ENCODE measurements at places on chromosomes 4 and X.

DNA sequence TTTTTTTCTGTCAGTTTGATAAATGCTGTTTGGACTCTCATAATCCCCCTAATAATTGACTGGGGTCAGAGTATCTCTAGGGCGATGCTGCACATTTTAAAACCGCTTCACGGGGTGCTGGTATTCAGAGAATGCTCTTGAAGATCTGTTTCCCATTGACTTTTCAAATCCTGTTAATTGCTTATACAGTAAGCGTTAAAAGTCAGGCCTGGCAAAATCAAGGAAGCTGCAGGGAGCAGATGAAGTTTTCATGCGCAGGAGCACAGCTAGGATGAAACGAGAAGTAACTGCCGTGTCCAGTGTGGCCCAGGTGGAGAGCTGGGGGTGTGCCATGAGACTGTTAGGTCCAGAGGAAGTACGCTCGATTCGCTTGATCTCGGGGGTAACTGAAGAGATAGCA, 312.9 kb downstream of the TRIML1 start:
- DNase-seq, result no peak

- no peak for DNase-seq
These were observed 74.6 kb downstream of the NAF1 start for GRCh38 chr4:163092093-163092492.

DNA sequence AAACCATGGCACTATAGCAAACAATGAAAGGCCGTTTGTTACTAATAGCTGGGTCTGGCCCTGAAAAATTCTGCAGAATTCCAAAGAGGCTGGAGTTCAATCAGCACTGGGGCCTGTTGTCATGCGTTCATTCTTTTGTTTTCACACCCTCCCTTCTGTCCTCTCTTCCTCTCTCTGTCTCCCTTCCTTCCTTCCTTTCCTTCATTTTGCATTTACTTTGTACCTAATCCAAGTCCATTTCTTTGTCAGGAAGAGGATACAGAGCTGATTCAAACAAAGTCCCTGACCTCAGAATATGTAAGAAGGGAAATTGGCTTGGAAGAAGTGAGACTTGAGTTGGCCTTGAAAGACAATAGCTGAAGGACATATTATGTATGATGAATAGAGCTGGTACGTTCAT, 119.6 kb upstream of the LDB2 start:
- no peak for DNase-seq

DNA sequence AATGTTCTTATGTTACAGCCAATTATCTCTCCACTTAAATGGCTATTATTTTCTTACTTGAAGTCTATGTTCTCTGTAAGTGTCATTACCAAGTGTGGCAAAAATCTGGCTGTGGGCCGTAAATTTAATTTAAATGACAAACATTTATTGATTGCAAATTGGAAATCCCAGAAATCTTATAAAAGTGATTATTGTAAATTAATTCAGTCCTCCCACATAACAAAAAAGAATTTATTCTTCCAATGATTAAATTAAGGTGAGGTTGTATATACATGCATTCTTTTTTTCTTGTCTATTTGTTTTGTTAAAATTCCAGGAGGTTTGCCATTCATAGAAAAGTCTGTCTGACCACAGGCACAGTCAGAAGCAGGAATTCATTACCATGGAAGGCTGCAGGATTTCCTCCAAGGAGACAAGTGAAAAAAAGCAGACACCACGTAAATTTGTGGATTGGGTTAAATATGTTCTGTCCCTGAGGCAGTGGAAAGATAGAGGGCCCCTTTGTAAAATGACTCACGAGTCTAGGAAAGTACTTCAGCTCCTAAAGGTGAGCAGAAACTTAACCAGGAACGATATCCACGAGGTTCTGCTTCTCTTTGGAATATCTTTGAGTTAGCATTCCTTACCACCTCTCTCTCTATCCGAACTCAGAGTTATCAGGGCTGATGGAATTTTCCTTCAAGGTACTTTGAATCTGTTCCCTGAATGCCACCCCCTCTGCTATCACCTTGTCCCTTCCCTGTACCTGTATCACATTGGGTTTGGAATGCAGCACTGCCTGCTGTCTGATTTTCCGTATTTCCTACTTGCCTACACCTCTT, 10.7 kb downstream of the PPARGC1A start:
- DNase-seq, result no peak

GRCh38 chrX:44314259-44314734, 29.2 kb downstream of the EFHC2 start:
- DNase-seq, result no peak

GRCh38 chr4:476501-476900, 22.5 kb downstream of the ZNF721 start:
- DNase-seq, result no peak

GRCh38 chrX:97616883-97617530, 733.3 kb downstream of the RPA4 start:
- DNase-seq, result no peak

- DNase-seq, result no peak
These were observed 14.7 kb upstream of the CT55 start for GRCh38 chrX:135185795-135186443.

GRCh38 chr4:100828986-100829685, 311.3 kb upstream of the EMCN start:
- no peak for DNase-seq

GRCh38 chrX:152817078-152817764, 13.3 kb downstream of the CETN2 start:
- no peak for DNase-seq

DNA sequence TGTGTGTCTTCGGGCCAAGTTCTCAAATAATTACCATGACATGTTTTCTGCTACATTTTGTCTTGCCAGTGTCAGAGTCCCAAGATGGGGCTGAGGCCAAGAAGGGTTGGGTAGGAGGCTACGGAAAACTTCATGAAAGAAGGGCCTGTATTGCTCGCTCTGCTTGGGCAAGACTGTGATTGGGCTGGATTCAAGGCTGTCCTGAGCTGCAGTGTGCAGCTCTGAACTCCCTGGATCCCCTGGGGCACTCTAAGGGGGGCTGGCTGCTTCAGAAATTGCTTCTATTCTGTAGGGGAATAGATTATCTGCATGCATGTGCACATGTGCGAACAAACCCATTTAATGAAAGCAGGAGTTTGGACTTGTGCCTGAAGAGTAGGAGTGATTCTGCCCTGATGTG, 13.6 kb downstream of the TSPAN6 start:
- no peak for DNase-seq

DNA sequence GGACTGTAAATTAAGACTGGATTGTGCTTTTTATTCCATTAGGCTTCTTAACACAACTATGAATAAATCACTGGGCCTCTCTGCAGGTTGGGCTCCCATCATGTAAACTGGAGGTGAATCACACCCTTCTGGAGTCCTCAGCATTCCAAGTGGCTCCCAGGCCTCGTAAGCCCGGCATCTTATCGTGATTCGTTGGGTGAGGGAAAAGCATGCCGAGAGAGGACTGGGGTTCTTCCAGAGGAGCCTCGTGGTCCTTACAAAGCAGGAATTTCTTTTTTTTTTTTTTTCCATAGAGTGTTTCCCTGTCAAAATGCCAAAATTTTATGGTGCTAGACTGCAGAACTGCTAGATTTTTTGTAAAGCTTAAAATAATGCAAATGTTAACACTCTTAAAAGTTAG, 20.0 kb downstream of the CLDN22 start:
- no peak for DNase-seq

DNA sequence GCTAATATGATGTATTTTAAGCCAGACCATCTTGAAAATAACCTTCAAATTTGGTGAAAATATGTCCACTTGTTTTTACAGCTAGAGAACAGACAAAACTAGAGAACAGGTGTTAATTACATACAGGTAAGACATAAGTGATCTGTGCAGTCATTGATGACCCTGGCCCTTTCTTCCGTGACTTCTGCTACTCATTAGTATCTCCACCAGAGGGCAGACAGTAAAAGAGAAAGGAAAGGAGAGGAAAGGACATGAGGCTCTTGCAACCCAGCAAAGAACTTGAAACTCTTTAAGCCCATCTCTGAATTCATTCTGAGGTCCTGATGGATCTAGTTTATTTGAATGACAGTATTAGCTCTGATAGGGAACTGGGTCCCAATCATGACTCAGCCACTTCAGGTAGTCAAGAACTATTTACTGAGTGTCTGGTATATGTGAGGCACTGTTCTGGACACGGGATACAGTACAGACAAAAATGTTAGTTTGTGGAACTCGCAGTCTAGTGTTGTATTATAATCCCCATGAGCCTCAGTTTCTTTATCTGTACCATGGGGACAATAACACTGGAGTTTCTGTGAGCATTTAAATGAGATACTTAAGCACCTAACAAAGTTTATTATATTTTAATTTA, 121.0 kb upstream of the TEX13D start:
- DNase-seq, result no peak

DNA sequence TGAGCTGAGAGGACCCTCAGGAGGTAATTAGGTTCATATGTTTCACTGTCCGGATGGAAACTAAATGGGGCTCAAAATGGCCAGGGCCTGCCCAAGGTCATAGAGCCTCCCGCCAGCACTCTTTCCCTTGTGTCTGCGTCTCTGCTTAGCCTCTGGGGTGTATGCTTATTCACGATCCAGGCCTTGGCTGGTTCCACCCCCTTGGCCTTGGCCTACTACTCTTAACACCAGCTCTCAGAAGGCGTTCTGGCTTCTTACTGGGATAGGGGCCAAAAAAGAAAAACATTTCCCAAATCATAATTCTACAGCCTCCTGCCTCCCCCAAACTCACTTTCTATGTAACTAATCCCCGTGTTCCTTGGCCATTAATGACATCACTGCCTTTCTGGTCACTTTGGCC, 68.8 kb downstream of the RTL5 start:
- DNase-seq, result no peak

DNA sequence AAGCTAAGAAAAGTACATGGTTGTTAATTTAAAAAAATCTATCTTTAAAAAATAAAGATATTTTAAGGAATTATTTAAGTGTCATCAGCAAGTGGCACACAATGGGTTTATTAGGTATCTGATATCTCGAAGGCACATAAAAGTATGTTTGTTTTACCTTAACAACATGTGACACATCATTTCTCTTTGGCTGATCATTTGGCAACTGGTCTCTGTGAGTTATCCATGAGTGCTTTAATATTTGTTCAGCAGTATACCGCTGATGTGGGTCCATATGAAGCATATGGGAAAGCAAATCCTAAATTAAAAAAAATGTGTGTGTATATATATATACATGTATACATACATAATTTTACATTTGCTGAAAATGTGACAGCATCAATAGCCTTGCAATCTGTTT, 123.2 kb downstream of the RPS6KA6 start:
- DNase-seq, result no peak

DNA sequence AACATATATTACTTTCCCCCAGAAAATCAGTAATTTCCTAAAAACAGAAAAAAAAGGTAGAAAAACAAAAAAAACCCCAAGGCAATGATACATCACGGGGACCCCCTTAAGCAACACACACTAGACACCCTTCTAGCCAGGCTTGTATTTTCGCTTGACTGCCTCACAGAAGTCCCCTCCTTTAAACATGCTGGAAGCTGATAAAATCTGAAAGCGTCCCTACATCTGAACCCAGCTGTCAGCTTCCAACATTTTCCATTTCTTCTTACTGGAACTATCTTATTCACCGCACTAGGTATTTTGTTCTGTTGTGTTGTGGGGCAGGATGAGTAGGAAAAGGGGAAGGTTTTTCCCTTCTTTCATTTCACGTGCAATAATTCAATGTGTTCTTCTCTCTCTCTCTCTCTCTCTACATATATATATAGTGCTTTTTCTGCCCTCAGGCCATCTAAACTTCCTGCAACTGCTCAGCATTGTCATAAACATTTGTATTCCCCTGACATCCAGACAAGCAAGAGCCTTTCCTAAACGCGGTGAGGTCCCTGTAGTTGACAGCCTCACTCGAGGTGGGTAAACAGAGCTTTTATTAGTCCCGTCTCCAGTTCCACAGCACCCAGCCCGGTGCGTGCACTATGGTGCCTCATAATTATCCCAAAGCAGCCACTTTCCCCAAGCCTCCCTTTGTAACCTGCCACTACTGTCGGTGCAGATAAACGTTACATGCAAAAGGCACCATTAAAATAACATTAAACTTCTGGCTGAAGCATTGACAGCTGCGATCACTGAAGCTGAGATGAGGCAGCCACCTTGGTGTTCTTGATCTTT, 82.5 kb downstream of the GATB start:
- DNase-seq, result no peak

DNA sequence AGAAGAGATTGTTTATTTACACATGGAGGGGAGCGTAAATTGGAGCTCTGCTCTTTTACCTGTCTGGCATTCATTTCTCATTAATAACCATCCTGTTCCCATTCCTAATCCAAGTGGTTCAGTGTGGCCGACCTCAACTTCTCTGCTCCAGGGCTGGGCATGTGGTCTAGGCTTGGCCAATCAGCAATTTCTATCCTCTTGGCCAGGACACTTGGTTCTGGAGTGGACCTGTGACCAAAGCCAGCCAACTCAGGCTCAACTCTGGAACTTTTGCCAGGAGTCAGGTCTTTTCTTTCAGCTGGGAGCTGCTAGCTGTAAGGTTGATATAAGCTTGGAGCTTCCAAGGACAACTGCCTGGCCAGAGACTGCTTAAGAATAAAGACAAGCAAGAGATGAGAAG, 15.6 kb upstream of the RASL11B start:
- DNase-seq, result no peak

DNA sequence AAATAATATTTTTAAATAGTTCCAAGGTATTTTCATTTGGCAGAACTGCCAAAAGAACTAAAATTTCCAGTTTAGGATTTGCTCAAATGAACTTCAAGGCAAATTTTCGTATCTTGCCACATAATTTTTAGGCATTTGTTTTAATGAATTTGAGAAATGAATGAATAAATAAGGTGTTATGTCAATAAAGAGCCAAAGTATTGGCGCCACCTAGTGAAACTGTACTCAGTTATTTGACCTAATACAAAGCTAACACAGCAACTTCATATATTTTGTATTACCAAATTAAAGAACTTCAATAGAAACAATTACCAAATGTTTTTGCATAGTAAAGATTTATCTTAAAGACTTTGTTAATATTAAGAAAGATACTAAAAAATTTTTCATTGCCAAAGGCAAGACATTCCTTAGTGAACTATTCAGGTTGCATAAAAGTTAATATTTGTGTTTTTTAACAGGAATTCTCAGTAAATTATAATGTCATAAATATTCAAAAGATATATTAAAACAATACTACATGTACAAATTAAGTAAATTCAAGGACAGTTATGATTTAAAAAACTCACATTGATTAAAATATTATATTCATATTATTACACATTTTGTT, 50.3 kb downstream of the STPG2 start:
- no peak for DNase-seq

- DNase-seq, result no peak
These were observed 61.4 kb downstream of the TNIP2 start for GRCh38 chr4:2694691-2695090.

- no peak for DNase-seq
These were observed 102.0 kb downstream of the FNIP2 start for GRCh38 chr4:158870626-158871334.

- DNase-seq, result no peak
These were observed 156.5 kb downstream of the WDFY3 start for GRCh38 chr4:84809946-84810345.

GRCh38 chr4:169051761-169052593, 41.9 kb upstream of the CBR4 start:
- no peak for DNase-seq

- no peak for DNase-seq
These were observed 4.6 kb downstream of the SLC38A5 start for GRCh38 chrX:48465336-48465933.
